ENCODE measurements at places on chromosomes 2 and 18. TPM values are rescaled to one million over a fixed set of nuclear protein-coding genes. Genes with fewer than 3 reads are reported as not detected.

ACP1 gene
- 169 TPM for total RNA-seq

TMEM178A gene
- 1.3 TPM for total RNA-seq

RMC1 gene
- total RNA-seq: 32.7 TPM

ABCG8 gene
- not detected for total RNA-seq

MROH2A gene
- 0.80 TPM for total RNA-seq

CGREF1 gene
- 3.4 TPM for total RNA-seq

ACVR1C gene
- total RNA-seq: 0.39 TPM

REG3A gene
- total RNA-seq: not detected

CYP27A1 gene
- 0.80 TPM for total RNA-seq

SMYD1 gene
- not detected for total RNA-seq

RUFY4 gene
- total RNA-seq: not detected

CREB1 gene
- 32.2 TPM for total RNA-seq

GPD2 gene
- total RNA-seq: 36.9 TPM

SYT4 gene
- not detected for total RNA-seq

IWS1 gene
- 98.3 TPM for total RNA-seq

HAT1 gene
- total RNA-seq: 91.9 TPM

NGEF gene
- total RNA-seq: 3.3 TPM

TMEM169 gene
- 0.40 TPM for total RNA-seq

ABCB11 gene
- total RNA-seq: not detected

VAMP5 gene
- 2.1 TPM for total RNA-seq

SPP2 gene
- not detected for total RNA-seq

EDAR gene
- not detected for total RNA-seq

DIS3L2 gene
- total RNA-seq: 22.3 TPM

UGT1A5 gene
- total RNA-seq: 0.34 TPM

Data from Daoy (cell line).